ENCODE measurements at places on chromosomes 5 and 9.

DNA sequence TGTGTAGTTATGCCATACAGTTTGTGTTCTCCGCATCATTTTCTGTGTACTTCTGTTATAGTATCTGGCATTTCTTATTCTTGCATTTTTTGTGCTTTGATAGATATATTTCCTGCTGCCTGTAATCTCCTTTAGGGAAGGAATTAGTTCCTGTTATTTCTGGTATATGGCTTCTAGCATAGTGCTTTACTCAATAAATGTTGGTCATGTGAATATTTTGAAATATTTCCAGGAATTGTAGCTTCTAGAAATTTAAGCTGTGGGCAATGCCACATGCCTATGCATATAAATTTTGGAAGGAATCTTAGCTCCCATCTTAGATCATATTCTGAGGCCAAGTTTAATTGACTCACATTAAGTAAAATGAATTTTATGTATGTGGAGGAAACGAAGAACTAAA lies 11.5 kb upstream of the PRRC1 start:
- no peak for DNase-seq

GRCh38 chr9:121735065-121735792 lies 83.8 kb downstream of the DAB2IP start:
- peak; percentile 17 for DNase-seq

- no peak for DNase-seq
These were observed 43.6 kb downstream of the NACC2 start for GRCh38 chr9:136051453-136051836.

GRCh38 chr9:130486103-130486502 lies 41.3 kb downstream of the ASS1 start:
- DNase-seq = no peak

DNA sequence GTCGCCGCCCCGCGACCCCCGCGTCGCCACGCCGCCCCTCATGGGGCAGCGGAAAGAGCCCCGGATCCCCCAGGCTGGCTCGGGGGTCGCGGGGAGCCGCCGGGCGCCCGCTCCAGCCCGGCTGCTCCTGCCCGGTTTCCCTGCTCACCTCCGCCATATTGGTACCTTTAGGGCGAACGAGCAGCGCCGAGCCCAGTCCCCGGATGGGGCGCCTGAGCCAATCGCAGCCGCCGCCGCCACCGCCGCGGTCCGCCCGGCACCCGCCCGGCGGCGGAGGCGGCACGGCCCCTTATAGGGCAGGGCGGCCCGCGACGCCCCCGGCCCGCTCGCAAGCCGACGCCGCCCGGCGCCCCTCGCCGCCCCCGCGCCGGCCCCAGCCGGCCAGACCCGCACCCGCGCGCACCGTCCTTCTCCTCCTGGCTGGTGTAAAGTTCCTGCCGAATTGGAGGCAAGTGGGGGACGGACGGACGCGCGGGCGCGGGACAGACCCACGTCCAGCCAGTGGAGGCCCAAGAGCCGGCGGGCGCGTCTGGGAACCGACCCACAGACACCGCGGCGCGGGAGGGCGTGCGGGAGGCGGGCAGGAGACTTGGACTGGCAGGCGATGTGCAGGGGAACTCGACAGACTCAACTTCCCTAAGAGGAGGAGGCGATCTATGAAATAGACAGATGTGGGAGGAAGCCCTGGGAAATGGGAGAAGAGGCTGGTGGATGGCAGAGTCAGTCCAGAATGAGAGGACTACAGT lies at the start of gene MIER3:
TSS of gene MIER3 (minus strand) at position 178 of the 746 bp plus-strand sequence. CDS start at position 157, 21 bp downstream.
- peak; percentile 86 for DNase-seq

DNA sequence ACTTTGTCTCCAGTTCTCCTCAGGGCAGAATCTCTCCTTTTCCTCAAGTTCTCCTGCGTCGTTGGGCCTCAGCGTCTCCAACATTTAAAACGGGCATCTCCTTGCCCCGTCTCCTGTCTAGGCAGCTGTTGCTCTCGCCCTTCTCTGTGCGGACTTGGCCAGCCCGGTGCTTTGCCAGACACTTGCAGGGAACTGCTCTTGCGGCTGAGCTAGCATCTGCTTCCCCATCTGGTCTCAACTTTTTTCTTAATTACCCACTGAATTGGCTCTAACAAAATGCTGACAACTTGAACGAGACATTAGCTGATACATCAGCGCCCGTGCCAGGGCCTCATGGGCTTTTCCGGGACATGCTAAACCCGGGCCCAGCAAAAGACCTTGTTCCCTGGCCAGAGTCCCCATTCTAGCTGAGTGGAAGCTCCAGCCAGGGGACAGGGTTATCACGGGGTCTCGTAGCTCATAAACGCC lies 25.1 kb downstream of the ZNF618 start:
- no peak for DNase-seq

DNA sequence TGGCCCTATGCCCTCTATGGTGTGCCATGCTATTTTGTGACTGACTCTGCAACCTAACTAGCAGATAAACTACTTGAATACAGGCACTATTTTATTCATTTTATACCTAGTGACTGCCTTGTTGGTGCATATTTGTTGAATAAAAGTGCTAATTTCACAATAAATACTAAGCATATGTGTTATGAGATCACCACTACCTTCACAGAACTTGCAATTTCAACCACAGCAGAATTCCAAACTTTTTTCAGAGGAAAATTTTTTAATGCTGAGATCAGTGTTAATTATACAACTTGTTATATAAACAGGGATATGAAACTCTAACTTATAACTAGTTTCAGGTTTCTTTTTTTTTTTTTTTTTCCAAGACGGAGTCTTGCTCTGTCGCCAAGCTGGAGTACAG lies 94.8 kb downstream of the NR3C1 start:
- no peak for DNase-seq

- no peak for DNase-seq
These were observed 2.3 kb upstream of the SLC12A2 start for GRCh38 chr5:128081111-128081851.

GRCh38 chr9:91395553-91396471 lies 27.8 kb downstream of the NFIL3 start:
- DNase-seq = peak; percentile 44

DNA sequence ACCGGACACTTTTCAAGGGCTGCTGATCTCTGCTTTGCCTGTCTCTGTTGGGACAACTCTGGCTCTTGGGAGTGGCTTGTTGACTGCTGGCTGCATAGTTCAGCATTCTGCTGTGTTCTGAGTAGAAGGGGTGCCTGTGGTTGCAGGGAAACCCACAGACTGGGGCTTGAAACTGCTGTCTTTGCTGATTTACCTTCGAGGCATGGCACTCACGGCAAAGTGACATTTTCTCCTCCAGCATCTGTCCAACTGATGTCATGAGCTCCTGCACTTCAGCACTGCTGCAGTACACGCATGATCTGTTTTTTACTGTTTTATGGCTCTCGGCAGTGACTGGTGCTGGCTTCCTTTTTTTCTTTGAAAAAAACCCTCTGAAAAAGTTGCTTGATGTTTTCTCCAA lies 69.2 kb downstream of the SPATA31D1 start:
- no peak for DNase-seq

- no peak for DNase-seq
These were observed 272.6 kb upstream of the TUT7 start for GRCh38 chr9:86626802-86627201.

DNA sequence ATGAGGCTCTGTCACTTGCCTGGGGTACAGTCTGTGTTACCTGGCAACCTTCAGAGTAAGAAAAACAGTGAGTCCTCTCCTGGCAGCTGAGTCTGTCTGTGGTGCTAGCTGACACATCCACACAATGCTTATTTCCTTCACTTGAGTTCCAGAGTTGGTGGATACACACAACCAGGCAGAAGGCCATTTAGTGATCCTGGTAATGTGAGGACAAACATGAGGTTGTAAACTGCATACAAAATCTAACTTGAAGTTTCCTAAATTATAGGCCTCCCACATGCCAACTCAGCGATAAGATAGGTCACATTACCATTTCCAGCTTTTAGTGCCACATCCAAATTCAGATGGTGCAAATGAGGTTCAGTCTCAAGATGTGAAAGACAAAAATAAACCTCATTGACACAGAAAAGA lies 125.5 kb downstream of the DCP2 start:
- DNase-seq = no peak

GRCh38 chr9:89606049-89606623 lies 1.3 kb downstream of the GADD45G start:
- DNase-seq = peak; percentile 57

- no peak for DNase-seq
These were observed 217.2 kb upstream of the TBCA start for GRCh38 chr5:77993141-77993854.

DNA sequence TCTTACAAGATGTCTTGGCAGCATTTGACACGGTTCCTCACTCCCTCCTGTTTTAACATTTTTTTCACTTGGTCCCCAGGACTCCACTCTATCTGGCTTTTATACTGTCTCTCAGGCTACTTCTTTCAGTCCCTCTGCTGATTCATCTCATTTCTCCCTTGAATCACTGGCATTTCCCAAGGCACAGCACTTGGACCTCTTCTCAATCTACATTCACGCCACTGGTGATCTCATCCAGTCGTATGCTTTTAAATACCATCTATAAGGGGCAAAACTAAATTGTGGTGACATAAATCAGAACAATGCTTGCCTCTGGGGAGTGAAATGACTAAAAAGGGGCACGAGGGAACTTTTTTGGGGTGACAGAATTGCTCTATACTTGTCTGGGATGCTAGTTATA lies 47.1 kb downstream of the MAPKAP1 start:
- peak; percentile 25 for DNase-seq

DNA sequence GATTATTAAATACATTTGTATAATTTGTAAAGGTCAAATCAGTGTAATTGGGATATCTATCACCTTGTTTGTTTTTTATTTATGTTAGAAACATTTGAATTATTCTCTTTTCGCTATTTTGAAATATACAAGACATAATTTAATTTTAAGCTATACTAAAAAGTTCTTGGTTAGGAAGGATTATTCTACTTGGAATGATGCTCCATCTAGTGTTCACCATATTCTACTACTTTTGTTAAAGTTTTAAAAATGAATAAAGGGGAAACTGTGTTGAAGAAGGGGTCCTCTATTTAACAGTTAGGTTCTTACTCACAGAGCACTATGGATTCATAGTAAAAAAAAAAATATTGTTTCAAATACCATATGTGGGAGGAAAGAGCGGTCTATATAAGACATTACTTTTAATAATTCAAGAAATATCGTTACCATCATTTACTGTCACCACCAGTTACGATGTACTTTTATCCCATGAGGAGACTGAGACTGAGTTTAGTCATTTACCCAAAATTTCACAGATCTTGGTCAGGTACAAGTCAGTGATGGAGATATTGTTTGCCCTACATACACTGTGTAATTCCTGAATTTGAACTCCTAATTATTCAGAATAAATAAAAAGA lies 6.3 kb upstream of the STOM start:
- no peak for DNase-seq

DNA sequence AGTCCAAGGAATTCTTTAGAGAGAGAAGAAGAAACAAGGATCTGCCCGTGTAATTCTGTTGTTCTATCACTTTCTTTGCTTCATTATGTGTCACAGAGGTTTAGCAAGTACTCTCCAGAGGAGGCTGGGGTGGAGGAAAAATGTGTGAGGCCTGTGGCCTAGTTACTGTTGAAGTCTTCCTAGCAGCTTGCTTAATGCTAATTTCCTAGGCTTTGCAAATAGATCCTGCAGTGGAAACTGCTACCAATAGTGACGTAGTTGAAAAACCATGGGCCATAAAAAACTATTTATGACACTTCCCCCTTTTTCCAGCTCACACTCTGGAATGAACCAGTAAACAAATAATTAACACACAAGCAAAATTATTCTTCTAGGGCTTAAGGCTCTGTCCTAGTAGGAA lies 27.0 kb upstream of the C9orf72 start:
- DNase-seq = no peak

DNA sequence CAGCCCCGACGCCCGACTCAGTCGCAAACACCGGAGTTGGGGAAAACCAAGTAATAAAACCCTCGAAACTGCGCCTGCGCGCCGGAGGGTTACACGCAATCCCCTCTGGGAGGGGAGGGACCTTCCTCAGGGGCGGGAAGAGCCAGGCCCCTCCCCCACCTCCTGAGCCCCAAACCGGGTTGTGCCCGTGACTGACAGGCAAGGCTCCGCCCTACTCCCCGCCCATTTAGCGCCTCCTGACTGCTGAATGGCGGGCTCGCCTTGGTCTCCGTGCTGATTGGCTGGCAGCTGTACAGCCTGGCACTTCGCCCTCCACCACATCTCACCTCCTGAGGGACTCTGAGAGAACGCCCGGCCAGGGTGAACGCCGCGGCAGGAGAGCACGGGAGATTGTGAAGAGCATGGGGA lies at the start of gene PRDM9:
TSS of gene PRDM9 (plus strand) at position 332 of the 408 bp plus-strand sequence. CDS start 1,425 bp downstream, outside the sequence.
- peak; percentile 12 for DNase-seq

- DNase-seq = no peak
These were observed 457.2 kb downstream of the ARHGEF28 start for GRCh38 chr5:74083096-74083791.

DNA sequence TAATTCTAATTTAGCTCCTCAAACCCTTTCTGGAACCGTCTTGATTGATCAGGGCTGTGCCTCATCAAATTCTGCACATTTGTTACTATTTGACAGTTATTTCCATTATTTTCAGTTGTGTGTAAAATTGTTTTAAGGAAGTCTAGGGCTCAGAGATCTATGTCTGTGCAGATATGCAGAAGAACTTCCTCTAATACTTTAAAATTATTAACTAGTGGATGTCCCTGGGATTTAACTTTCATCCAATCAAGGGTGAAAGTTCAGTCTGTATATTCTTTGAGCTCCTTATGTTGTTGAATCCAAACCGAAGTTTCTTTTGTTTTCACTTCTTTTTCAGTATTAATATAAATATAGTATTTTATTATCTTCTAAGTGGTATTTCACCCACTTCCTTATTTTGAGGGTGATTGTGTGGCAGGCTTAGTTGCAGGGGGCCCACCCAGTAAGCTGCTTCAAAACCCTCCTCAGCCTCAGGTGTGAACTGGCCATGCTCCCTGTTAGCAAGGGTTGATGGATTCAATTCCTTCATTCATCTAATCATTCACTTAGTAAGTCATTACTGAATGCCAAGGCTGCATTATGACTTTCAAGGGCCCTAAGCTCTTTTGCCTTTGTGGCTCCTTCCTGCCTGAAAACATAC lies 2.1 kb upstream of the CAMLG start:
- DNase-seq = no peak

GRCh38 chr5:149274939-149275338 lies 3.3 kb downstream of the AFAP1L1 start:
- no peak for DNase-seq
